ENCODE measurements at places on chromosomes 5 and 9. TPM values are rescaled to one million over a fixed set of nuclear protein-coding genes. Genes with fewer than 3 reads are reported as not detected.

PFN3 gene
- total RNA-seq = not detected

C9orf153 gene
- total RNA-seq = not detected

ACTBL2 gene
- total RNA-seq = under 0.01 TPM

SPATA6L gene
- 0.26 TPM for total RNA-seq

SLC28A3 gene
- 0.13 TPM for total RNA-seq

GABRA6 gene
- not detected for total RNA-seq

SPATA9 gene
- not detected for total RNA-seq

ACSL6 gene
- not detected for total RNA-seq

PHYHD1 gene
- 11.9 TPM for total RNA-seq

MZB1 gene
- not detected for total RNA-seq

DBN1 gene
- total RNA-seq = 211 TPM

RIMOC1 gene
- 20.8 TPM for total RNA-seq

MFAP3 gene
- 41.2 TPM for total RNA-seq

TLX3 gene
- total RNA-seq = not detected

YTHDC2 gene
- 6.5 TPM for total RNA-seq

SPINK4 gene
- not detected for total RNA-seq

SMIM33 gene
- total RNA-seq = not detected

PRLR gene
- 0.16 TPM for total RNA-seq

PPIC gene
- 36.8 TPM for total RNA-seq

CORO2A gene
- total RNA-seq = 0.32 TPM

GDNF gene
- 0.39 TPM for total RNA-seq

STKLD1 gene
- 0.13 TPM for total RNA-seq

PRDM9 gene
- not detected for total RNA-seq

C5orf52 gene
- not detected for total RNA-seq

MSANTD3 gene
- total RNA-seq = 58.1 TPM

RNF183 gene
- not detected for total RNA-seq

ZNF354B gene
- total RNA-seq = 5.0 TPM

PCSK1 gene
- total RNA-seq = 0.13 TPM

TEK gene
- total RNA-seq = 3.0 TPM

IPO11 gene
- total RNA-seq = 17.8 TPM

GARIN3 gene
- not detected for total RNA-seq

ASS1 gene
- 19.2 TPM for total RNA-seq

PRRC2B gene
- 76.7 TPM for total RNA-seq

NR5A1 gene
- not detected for total RNA-seq

COX7C gene
- total RNA-seq = 711 TPM
